Smooth muscle cell of the umbilical artery (primary cell): ENCODE measurements at places on chromosomes 6 and 20. TPM values are rescaled to one million over a fixed set of nuclear protein-coding genes. Genes with fewer than 3 reads are reported as not detected.

RREB1 gene
- 13.1 and 24.3 TPM in 2 replicates for total RNA-seq

PPP1R10 gene
- total RNA-seq = 17.5 and 24.6 TPM in 2 replicates

CGA gene
- total RNA-seq = not detected in 2 replicates

E2F1 gene
- total RNA-seq = 1.8 and 8.1 TPM in 2 replicates

SLC35F1 gene
- total RNA-seq = not detected in 2 replicates

TAPBP gene
- 69.8 and 119 TPM in 2 replicates for total RNA-seq

UST gene
- 42.2 and 47.7 TPM in 2 replicates for total RNA-seq

CUL9 gene
- total RNA-seq = 29.1 and 38.4 TPM in 2 replicates

LYRM4 gene
- 20.2 and 20.3 TPM in 2 replicates for total RNA-seq

POM121L2 gene
- not detected in 2 replicates for total RNA-seq

DOK5 gene
- total RNA-seq = 17.2 and 19.8 TPM in 2 replicates

MDC1 gene
- total RNA-seq = 4.5 and 13.2 TPM in 2 replicates

LAMP5 gene
- total RNA-seq = not detected in 2 replicates
